Thymus (tissue), 14 donors: ENCODE measurements at places on chromosomes 13 and 19.

DNA sequence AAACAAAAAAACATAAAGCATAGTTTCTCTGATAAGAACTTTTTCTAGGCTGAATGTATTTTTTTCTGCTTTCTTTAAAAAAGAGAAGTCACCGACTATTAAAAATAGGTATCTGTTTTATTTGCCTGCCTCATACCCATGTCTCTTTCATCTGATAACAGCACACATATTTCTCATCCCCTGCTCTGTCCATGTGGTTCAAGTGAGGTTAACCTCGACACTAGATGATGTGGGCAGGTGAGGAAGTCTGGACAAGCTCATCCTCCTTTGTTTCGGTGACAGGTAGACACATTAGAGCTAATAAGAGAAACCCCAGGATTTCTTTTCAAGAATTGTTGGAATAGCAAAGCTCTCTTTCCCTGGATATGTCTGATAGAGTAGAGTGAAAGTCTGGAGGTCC, 222.7 kb downstream of the GPC5 start:
- DNase-seq = no peak

DNA sequence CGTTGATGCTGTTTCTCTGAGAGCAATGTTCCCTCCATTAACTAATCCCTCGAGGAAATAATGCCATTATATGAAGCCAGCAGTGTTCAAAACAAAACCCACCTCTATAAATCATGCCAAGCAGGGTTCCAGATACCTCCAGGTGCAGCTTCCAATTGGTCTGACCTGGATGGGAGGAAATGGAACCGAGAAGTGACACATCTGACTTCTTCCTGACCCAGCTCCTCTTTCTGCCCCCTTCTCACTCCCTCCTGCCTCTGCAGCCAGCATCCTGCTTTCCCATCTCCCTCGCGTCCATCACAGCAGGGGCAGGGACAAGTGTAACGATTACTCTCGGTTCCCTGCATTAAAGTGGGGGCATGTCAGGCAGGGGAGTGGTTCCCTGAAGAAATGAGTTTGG, 37.5 kb downstream of the HSPH1 start:
- no peak for DNase-seq

- no peak for DNase-seq
Observed at GRCh38 chr13:102856557-102856956, 10.7 kb downstream of the ERCC5 start.

DNA sequence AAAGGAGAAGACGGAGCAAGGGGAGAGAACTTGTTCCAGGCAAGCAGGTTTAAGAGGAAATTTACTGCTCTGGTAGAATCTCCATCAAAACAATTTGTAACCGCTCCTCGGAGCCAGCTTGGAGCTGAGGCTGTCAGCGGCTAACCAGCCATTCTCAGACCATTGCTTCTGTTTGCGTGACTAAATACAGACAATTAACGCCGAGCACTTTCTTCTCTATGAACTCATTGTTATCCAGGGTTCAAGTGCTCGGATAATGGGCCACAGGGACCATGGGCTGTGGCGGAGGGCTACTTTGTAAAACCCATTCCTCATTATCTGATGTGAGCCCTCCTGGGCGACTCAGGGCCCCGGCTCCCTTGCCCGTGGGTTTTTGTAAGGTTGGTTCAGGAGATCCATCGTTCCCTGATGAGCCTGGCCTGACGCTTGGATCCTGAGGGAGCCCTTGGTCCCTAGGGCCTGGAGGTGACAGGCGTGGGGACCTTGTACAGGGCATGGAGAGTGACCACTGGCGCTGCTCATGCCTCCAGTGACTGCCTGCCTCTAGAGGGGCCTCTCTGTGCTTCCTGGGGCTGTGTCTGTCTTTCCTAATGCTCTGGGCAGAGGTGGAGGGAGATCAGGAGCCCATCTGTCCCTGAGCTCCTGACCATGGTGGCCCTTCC, 61.5 kb upstream of the ZNF536 start:
- DNase-seq = no peak
